Right hindlimb (tissue), 1 donor: ENCODE measurements at places on chromosomes 5 and 9.

DNA sequence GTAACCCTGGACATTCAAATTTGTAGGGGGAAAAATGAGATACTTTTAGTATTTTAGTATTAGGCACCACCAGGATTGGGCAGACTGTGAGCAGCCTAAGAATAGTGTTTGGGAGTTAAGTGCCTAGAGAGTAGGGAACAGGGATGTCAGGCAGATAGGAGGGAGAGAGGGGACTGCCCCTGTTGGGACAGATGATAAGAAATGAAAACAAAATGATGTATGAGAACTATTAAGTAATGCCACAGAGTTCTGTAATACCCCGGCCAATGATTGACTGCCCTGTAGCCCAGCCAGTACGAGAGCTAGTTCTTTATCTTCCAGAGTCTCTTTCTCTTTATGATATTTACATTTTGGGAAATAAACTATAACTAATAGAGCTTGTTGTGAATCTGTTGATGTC lies 24.4 kb downstream of the ARHGAP26 start:
- no peak for DNase-seq

DNA sequence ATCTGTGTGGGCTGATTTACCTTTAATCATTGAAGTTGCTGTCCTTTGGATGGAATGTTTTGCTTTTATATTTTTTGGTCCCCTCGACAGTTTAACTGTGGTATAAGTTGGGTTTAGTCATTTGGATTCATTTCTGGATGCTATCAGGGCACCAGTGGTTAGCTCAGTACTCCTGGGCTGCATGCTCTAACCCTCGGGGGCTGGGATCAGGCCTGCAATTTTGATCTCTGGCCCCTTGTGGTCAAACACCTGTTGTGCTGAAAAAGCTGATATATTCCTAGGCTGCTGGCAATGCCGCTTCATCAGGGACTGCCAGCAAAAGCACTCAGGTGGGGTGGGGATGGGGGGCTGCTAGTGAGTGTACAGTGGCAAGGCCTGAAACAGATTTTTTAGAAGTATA lies 440.4 kb upstream of the RIOK2 start:
- DNase-seq = no peak

DNA sequence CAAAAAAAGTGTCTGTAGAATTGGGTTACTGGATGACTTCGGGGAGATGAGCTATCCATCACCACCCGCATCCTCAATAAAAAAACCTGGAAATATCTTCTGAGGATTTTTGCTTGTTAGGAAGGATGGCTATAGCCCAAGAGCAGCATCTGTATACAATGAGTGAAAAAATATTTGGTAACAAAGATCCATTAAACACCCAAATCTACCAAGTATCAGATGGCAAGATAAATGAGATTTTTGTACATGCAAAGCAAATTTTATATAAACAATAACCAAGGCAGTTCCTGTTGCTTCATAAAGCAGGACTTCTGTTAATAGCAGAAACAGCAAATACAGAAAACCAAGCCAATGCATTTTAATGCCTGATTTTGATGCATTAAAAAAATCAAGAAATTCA lies 166.6 kb downstream of the SLC28A3 start:
- no peak for DNase-seq

- DNase-seq = no peak
These were observed 18.9 kb downstream of the MARCHF11 start for GRCh38 chr5:16160706-16161105.

DNA sequence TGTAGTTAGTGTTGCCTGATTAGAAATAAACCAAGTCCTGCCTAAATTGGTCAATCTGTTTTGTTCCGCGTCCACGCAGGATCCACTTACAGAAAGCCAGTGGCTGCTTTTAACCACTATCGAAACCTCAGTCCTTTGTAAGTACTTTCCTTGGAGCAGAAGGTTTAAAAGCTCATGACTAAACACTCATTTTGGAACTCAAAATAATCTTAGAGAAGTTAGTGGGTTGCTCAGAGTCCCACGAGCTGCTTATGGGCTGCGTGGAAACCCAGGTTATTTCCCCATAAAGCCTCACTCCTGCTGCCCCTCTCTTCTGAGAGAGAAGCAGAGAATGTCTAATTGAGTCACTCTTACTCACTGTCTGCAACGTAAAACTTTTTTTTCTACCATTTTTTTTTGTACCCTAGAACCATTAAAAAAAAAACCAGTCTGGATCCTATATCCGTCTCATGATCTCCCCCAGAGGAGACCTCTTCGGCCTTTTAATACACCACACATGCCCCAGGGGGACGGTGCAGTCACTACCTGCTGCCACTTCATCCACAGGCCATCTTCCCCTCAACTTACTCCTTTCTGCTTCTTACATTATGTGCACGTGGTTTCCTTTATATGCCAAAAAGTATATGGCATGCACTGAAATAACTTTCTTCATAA lies 7.6 kb downstream of the BASP1 start:
- DNase-seq = no peak

DNA sequence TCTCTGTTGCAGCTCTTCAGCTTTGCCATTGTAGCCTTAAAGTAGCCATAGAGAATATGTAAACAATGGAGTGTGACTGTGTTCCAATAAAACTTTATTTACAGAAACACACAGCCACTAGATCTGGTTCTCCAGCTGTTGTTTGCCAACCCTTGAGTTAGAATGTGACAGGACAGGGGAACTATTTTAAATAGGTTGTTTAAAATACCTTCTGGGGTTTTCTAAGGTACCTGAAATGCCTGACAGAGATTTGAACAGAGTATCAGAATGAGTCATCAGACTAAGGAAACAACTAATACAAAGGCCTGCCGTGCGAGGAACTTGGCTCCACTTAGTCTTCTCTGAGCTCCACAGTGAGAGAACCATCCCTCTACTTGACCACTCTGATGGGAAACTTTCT lies 85.4 kb downstream of the HSD17B4 start:
- no peak for DNase-seq

DNA sequence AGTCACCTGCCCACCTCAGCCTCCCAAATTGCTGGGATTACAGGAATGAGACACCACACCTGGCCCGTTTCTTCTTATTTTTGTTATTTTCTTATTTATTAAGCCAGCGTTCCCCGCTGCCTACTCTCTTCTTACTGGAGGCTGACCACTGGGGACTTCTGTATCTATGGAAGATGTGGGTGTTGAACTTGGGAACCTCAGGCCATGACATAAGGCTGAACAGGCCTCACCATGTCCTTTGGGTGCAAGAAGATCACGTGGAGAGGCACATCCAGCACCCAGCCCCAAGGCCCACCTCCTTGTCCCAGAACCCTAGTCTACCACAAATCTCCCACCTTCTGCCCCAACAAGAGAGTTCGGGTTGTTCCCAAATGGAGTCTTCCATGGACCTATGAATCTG lies 59.4 kb upstream of the NEK6 start:
- DNase-seq = no peak

- DNase-seq = no peak
These were observed 456.4 kb downstream of the NFIB start for GRCh38 chr9:13857521-13857920.
